ENCODE measurements at places on chromosomes 2 and 18.
A peak's percentile ranks its signal among the peaks of the same experiment; 100 is the strongest.

DNA sequence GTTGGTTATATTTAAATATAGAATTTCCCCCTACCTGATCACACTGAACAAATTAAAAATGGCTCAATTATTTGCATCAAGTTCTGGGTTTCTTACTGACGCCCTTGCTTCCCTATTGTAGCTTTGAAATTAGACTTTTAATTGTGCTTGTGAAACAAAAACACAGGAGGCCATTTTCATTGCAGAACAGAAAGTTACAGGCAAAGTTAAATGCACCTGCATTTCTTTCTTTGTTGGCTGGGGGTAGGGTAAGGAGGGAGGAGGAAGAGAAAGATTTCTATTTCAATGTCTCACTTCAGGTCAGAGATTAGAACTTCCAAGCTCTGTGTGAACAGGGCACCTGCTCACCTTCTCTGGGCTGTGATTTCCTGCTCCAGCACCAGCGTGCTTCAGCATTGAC lies 199.6 kb downstream of the BCL11A start:
- no peak for DNase-seq

DNA sequence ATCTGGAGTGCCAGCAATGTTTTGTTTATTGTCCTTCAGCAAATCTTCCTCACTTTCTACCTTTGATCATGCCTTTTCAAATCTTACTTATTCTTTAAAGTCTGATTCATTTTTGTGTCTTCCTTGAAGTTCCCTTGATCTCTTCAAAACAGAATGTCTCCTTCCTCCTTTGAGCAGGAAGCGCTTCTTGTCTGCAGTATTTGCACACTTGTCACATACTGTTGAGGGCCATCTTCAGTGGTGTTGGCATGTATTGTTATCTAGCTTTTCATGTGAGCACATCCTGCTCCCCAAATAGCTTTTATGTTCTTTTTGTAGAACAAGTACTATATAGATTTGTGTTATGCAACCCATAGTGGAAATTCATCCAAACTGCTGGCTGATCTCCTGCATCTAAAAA lies 5.9 kb upstream of the CERS6 start:
- DNase-seq: no peak

GRCh38 chr2:142220901-142221300 lies 90.1 kb upstream of the LRP1B start:
- no peak for DNase-seq

- DNase-seq: no peak
These were observed 37.2 kb downstream of the PTPRM start for GRCh38 chr18:7604361-7604760.

DNA sequence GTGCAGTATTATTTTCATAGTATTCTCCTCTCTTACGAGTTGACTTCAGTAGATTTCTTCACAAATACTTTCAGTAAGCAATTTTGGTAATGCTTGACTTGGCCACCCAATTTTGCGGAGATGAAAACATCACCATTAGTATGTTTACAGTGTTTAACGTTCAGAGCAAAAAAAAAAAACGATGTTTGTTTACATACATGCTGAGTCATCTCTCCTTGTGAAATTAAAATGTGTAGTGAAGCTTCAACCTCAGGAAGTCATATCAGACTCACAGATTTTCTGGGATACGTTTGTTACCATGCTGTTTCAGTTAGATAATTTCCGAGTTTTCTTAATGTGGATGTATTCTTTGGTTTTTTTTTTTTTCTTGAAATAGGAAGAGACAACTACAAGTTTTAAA lies 100.1 kb downstream of the CTNNA2 start:
- DNase-seq: no peak

DNA sequence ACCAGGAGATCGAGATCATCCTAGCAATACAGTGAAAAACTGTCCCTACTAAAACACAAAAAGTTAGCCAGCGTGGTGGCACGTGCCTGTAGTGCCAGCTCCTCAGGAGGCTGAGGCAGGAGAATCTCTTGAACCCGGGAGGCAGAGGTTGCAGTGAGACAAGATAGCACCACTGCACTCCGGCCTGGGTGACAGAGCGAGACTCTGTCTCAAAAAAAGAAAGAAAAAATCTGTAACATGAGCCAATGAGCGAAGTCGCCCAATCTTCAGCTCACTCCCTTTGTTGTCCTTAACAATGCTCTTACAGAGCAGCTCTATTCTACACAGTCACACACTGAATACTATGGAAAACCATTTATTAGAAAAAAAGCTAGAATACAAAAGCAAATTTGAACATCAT lies 22.0 kb downstream of the FAM98A start:
- DNase-seq: no peak

- DNase-seq: no peak
These were observed 185.7 kb downstream of the SLC8A1 start for GRCh38 chr2:40266201-40266600.

DNA sequence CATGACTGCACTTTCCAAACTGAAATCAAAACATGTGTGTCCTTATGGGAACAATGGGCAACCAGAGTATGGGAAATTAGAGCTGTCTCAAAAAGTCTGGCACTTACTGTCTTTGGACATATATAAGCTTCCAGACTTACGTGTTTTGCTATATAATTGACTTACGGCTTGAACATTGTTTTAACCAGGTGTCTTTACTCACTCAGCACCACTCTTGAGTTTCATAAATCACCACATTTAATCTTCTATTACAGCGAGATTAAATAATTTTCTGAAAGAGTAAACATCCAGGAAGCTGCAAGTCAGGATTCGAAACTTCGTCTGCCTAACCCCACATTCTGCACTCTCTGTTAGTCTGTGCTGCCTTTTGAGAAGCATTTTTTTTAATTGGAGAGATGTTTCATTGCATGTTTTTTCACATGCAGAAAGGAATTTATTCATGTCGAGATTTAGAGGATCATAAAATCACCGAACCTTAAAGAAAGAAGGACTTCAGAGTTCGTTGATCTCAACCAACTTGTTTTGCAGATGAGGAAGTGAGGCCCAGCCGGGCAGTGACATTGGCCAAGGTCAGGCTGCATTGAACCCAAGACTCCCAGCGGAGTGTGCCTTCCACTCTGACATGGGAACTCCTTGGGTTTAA lies 137.3 kb downstream of the SETBP1 start:
- peak; percentile 25 for DNase-seq

GRCh38 chr2:23828256-23828980 lies 98.5 kb downstream of the ATAD2B start:
- no peak for DNase-seq

DNA sequence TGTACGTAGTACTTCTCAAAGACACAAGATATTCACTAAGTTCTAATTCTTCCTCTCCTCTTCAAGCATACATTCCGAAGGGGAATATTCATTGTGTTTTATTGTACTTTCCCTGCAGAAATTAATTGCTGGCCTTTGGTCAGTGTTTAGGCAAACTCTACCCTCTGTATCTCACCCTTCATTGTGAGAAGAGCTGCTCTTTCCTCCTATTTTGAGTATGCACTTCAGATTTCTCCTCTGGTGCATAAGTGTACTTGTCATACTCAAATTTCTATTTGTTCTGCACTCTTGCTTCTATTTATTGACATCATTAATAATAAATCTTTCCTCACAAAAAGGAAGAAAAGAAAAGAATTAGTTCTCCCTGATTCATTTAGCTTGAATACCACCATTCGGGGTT lies 485.4 kb upstream of the SLC8A1 start:
- peak; percentile 75 for DNase-seq

DNA sequence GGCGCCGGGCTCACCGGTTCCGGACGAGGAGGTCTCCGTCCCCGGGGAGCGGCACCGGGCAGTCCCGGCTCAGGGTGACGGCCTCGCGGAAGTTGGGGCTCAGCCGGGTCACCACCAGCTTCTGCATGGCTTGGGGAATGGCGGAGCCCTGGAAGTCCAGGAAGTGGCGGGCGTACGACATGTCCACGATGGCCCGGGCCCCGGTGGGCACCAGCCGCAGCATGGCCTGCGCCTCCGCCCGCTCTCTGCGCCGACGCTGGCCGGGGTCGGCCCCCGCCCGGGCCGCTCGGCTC lies 157 bp downstream of the PTGR3 start:
- no peak for DNase-seq

DNA sequence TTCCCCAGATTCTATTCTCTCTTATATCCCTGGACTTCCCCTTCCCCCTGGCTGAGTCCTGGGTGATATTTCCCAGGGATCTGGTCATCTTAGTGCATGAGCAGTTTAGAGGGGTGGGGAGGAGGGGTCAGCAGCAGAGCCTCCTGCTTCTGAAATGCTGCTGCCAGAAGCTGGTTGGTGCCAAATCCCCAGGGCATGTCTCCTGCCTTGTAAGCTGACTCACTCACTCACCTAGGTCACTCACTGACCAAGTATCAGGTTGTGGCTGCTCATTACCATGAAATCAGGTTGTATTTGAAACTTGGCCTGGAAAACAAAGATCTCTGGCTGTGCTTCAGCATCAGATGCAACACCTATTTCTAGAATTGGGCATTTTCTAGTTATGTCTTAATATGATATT lies 14.3 kb downstream of the GPR39 start:
- DNase-seq: no peak

DNA sequence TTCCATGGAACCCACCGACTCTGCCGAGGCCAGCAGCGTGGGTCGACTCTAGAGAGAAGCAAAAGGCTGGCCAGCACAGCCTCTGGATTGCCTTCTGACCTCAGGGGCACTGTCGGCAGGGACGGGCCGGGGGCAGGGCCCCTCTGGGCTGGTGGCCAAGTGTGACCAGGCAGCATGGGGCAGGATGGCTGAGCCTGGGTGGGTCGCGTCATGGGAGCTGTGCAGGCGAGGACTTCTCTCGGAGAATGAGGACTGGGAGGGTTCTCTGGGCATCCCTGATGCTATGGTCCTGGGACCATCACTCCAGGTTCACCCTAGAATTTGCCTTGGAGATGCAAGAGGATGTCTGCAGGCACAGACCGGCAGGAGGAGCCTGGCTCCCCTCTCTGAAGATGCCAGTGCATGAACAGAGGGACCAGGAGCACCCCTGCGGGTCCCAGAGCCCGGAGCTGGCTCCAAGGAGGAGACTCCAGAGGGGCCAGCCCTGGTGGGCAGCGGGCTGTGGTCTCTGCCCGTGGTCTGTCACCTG lies 289.2 kb downstream of the NDUFA10 start:
- no peak for DNase-seq

DNA sequence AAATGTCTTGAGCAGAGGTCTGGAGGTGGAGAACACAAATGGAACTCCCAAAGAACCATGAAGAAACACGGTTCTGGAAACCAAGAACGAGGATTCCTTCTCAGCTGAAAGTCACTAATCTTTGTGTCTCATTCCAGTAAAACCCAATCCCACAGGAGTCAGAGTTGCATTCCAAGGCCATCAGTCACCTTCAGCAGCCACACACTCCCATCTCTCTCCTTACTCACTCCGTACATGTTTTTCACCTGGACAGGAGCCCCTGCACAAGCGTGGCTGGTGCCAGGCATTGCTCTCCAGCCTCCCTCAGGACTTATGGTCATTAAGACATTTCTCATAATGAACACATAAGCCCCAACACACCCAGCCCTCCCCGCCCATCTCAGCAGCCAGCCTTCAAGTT lies 175.4 kb upstream of the SIX2 start:
- DNase-seq: no peak

DNA sequence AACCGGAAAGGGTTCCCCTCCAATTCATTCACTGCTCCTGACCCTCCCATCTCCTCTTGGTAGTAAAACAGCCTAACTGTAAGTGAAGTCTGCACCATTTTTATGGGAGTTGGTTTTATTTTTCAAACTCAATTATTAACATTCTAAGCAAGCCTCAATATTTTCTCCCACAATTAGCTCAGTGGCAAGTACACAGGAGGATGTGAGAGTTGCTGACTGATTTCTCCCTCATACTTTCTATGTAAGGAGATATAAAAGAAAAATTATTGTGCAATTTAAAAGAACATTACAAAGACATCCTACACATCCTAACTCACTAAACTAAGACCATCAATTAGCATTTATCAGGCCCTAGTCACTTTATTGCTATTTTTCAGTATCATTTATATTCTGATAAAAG lies 73.9 kb downstream of the PIAS2 start:
- no peak for DNase-seq

GRCh38 chr2:179584760-179585159 lies 276.7 kb downstream of the ZNF385B start:
- no peak for DNase-seq

GRCh38 chr2:120141300-120142069 lies 81.7 kb downstream of the TMEM185B start:
- no peak for DNase-seq

DNA sequence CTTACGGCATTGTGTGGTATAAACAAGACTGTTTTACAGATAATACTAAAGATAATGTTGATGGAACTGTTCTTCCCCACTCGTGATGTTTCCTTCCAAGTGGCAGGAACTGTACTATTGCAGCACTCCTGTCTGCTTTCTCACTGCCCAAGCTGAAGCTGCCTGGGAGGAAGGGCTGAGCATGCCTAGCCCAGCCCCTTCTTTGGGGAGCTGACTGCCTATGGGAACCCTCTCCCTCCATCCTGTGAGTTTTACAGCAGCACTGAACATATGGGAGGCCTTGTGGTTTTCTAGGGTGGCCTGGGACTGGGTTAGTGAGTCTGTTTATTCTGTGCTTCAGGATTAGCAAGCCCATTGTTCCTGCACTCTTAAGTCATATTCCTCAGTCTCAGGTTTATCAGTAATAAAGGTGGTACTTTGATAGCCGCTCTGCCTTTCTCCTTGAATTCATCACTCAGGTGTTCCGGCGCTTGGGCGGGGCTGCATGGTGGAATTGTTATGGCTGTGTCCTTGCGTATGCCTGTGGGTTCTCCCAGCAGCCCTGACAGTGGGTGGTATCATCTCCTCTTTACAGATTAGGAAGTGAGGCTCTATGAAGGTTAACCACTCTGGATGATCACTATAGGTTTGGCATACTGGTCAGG lies 379.7 kb downstream of the PTPRM start:
- no peak for DNase-seq

- no peak for DNase-seq
These were observed 38.6 kb downstream of the SNORC start for GRCh38 chr2:232908695-232909094.

GRCh38 chr2:48253301-48253700 lies 276.7 kb upstream of the STON1 start:
- DNase-seq: peak; percentile 36

DNA sequence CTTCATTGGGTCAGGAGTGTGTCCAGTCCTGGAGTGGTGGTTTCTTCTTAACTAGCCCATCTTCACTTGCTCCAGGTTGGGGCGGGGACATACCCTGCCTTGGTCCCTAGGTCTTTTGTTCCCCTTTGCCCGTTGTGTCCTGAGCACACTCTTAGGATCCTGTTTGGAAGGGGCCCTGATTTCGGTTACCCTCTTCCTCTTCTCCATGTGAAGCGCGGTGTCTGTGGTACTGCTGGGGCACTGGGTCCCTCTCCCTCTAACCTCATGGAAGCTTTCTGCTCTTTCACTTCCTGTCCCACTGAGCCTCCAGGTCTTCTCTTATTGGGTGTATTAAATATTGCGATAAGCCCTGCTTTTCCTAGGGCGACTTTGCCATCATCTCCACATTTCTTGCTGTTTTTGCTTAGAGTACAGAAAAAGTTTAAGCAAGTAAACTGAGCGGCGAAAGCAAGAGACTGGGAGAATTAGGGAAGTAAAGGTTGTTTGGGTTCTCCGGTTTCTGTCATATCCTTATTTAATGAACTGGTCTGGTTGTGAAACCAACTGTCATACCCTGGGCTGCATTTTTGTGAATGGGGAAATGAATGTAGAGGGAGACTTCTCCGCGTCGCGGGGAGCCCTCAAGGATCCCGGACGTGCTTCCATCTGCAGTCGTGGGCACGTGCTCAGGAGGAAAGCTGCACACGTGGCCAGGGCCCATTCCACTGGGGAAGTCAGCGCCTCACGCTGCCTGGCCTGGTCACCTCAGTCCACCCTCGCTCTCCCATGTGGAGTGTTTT lies 73.8 kb upstream of the B3GNT7 start:
- DNase-seq: no peak

- no peak for DNase-seq
These were observed 290.3 kb downstream of the C1D start for GRCh38 chr2:67772216-67773170.

All from DMS79 (cell line).